Activated naive CD4-positive, alpha-beta T cell treated with Interleukin-2 at 50 U/mL for 16 hours (primary cell): ENCODE measurements at places on chromosomes 6 and 20.

- no peak for DNase-seq
Observed at GRCh38 chr20:33178726-33179125, 10.8 kb downstream of the BPIFA2 start.

DNA sequence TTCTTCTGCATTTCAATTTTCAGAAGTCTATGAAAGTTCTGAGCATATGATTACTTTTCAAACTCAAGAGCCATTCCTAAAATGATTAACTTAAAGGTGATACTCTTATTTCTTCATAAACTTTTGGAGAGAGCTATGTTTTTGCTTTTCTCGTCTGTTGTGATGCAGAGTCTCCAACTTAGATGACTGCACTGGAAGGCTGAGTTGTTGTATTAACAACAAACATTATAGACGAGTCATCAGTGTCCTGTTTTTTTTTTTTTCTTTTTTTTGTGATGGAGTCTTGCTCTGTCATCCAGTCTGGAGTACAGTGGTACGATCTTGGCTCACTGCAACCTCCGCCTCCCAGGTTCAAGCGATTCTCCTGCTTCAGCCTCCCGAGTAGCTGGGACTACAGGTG is 101.9 kb downstream of the CD109 start:
- DNase-seq: no peak

DNA sequence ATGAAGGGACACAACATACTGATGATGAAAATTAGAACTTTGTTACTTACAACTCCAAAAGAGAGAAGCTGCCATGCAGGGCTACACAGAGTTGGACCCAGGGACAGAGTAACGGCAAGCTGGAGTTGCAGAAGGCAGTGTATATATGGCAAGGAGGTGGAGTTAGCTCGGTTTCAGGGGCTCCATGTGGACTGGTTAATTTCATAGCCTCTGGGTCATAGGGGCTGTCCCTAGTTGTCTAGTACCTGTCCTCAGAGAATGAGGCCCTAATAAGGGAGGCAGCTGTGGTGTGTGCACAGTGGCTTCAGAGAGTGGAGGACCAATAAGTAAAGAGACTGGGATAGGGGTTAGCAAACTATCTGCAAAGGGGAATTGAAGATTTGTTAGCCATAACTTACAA is 7.9 kb upstream of the ZSCAN12 start:
- DNase-seq: no peak

DNA sequence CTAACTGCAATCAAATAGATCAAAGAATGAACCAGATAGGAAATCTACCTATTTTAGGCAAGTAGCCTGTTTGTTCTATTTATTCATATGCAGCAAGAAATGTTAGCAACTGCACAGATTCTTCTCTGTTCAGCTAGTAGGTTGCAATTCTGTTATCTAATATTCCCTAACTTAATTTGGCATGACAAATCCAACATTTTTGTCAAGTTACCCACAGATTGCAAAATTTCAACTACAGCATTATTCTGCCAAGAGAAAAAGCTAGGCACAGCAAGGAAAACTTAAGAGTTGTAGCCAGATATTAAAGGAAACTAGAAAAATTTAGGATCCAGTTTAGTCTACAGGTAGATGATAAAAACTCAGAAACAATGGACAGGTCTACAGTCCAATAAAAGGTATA is 104.4 kb upstream of the SYNCRIP start:
- no peak for DNase-seq

GRCh38 chr6:107636486-107636885 is 146.6 kb downstream of the SOBP start:
- no peak for DNase-seq

GRCh38 chr6:27375613-27376079 is 12.9 kb upstream of the ZNF391 start:
- no peak for DNase-seq

DNA sequence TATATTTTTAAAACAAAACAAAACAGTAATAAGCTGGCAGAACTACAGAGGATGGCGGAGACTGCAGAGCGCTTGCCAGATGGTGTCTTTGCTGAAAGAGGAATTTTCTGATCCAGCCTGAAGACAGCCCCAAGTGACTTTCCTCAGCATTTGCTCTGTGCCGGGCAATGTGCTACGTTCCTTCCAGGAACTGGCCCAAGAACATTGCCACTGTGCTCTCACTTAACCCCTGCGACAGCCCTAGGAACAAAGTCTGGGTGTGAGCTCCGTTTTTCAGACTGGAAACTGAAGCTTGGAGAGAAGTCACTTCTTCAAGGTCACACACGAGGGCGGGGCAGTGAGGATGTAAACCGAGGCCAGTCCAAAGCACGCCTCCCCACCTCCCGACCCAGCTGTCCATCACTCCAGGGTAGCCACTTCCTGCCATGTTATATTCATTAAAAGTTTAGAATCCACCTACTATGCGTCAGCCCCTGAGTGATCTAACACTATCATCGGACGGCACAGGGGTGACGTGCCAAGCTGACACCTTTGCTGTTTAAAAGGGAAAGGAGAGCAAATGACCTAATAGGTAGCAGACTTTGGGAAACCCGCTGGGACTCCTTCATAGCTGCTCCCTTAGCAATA is 22.3 kb upstream of the BMP7 start:
- no peak for DNase-seq

DNA sequence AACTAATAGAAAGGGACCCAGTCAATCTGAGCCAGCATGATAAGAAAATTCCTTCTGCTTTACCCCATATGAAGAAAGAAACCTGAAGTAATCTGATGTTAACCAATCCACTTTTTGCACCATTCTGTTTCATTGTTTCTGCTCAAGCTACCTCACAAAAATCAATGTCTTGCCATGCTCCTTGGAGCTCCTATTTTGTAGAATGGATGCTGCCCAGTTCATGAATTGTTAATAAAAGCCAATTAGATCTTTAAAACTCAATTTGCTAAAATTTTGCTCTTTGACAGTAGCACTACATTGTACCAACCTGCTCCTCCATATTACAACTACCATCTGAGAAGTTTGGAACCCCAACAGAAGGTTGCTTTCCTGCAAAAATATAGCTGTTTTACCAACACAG is 116.2 kb upstream of the GPR6 start:
- DNase-seq: no peak

GRCh38 chr6:156563714-156564113 is 213.5 kb upstream of the ARID1B start:
- DNase-seq: no peak

DNA sequence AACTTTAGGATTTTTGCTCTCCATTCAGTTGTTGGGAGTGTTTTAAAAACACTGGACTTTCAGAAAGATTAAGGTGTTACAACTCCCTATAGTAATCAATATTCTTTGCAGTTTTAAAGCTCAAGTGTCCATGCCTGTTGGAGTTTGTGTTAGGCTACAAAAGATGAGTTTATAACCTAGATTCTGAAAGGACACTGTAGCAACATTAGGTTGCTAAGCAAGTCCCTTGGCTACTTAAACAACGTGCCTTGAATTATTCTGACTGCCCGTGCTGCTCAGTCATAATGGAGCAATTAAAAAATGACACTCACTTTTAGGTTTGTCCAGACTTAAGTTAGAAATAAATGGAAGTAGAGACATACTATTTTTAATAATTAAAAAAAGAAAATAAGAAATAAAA is 41.0 kb downstream of the KLHL32 start:
- DNase-seq: no peak

DNA sequence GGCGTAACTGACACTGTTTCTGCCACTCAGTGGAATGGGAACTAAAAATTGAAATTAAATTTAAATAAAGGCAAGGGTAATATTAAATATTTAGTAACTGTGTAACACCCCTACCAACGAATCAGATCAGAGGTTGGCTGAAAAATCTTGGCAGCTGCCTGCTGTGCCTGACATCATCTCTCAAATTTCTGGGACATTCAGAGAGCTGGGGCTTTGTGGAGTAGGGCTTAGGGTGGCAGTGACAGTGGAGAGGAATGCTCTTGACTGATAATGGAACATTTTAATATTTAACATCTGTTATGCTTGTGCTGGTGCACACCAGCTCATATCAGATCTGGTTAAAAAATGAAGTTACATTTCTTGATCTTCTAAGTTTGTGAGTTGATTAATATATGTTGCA is 62.2 kb downstream of the RFPL4B start:
- DNase-seq: no peak

DNA sequence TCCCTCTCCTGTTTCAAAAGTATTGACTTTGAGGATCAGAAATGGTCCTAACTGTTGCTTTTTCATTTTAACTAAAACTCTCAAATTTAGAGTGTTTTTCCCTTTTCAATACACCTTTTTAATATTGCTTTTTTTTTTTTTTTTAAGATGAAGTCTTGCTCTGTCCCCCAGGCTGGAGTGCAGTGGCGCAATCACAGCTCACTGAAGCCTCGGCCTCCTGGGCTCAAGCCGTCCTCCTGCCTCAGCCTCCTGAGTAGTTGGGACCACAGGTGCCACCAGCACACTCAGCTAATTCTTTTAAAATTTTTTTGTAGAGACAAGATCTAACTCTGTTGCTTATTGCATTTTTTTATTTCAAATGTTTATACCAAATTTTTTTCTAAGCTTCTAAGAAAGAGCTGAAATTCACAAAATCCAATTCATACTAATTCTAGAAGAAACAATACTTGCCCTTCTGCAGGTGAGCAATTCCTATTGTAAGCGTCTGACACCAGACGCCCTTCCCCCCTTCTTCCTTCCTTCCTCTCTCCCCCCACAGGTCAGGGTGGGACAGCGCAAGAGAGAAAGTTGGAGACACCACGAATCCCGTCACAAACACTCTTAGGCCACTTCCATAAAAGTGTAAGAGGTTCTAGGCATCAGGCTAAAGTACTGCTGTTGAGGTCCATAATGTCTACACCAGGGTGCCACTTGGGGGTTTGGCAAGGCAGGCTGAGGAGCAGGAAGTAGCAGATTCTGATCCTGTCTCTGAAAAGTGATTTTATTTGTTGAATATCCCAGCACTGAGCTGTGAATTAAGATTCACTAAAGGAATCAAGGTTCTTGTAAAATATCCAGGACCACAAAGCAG is 12.8 kb downstream of the DLL1 start:
- DNase-seq: no peak

GRCh38 chr20:12203981-12204380 is 286.3 kb downstream of the BTBD3 start:
- no peak for DNase-seq

DNA sequence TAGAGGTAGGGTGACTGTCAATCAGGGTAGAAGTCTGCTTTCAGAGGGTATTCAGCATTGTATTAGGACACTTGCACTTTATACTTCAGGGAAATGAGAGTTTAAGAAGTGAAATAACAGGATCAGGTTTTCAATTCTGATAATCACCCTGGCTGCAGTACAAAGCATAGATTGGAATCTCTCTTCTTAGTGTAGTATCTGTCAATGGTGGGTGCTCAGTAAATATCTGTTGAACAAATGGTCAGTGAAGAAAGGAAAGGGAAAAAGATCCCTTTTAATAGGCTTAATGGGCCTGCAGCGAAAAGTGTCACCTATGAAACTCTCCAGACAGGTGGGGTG is 18.7 kb downstream of the TUBB2B start:
- no peak for DNase-seq

GRCh38 chr20:1861347-1861976 is 33.7 kb upstream of the SIRPA start:
- DNase-seq: no peak

- DNase-seq: no peak
Observed at GRCh38 chr6:85680388-85680787, 37.7 kb upstream of the SYNCRIP start.

- no peak for DNase-seq
Observed at GRCh38 chr6:127148511-127148910, 30.0 kb downstream of the RSPO3 start.

- no peak for DNase-seq
Observed at GRCh38 chr6:25697537-25698340, 45.7 kb downstream of the SCGN start.
